Astrocyte of the cerebellum (primary cell): ENCODE measurements at places on chromosomes 12 and 14.

- no peak for DNase-seq
Observed at GRCh38 chr12:49413796-49414195, 46.5 kb downstream of the SPATS2 start.

- DNase-seq, result no peak
Observed at GRCh38 chr14:73782623-73783022, 68.4 kb upstream of the PNMA1 start.

DNA sequence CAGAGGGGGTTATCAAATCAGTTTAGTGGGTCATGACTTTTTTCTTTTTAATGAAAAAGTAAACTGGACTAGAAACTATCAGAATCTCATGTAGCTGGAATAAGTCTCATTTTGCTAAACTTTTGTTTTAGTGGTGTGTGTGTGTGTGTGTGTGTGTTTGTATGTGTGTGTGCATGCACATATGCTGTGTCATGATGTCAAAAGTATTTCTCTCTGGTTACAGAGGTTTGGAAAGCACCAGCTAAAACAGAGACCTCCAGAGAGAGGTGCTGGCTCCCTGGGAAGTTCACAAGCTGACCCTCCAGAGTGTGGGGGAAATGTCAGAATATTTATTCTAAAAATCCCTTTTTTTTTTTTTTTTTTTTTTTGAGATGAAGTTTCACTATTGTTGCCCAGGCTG lies 114.7 kb downstream of the LGMN start:
- no peak for DNase-seq

- peak; percentile 55 for DNase-seq
Observed at GRCh38 chr12:70317781-70318180, 48.3 kb upstream of the KCNMB4 start.

GRCh38 chr14:91367173-91368171 lies 50.1 kb downstream of the CCDC88C start:
- DNase-seq, result peak; percentile 82

DNA sequence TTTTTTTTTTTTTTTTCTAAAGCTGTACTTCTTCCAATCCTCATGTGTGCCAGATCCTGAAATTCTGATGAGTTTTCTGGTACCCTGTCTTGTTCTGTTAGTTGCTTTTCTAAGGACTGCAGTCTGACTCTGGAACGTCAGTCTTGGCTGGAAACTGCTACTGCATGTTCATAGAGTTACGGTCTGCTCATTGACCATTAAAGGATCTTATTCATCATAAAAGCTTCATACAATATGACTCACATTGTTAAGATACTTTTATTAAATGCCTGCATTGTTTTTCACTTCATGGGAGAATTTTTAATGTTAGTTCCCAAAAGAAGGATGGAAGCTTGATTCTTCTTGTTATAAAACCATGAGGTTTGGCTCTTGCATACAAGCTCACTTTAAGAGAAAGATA lies 233.6 kb downstream of the SYT10 start:
- DNase-seq, result no peak

- no peak for DNase-seq
Observed at GRCh38 chr14:33250963-33251362, 312.3 kb downstream of the NPAS3 start.

GRCh38 chr12:3091382-3092241 lies 14.4 kb downstream of the TSPAN9 start:
- DNase-seq, result no peak
